ENCODE measurements at places on chromosomes 7 and 10.

GRCh38 chr7:64879800-64880199 lies 23.3 kb upstream of the ZNF273 start:
- no peak for DNase-seq

GRCh38 chr10:118271671-118272070 lies 70.5 kb downstream of the FAM204A start:
- no peak for DNase-seq

DNA sequence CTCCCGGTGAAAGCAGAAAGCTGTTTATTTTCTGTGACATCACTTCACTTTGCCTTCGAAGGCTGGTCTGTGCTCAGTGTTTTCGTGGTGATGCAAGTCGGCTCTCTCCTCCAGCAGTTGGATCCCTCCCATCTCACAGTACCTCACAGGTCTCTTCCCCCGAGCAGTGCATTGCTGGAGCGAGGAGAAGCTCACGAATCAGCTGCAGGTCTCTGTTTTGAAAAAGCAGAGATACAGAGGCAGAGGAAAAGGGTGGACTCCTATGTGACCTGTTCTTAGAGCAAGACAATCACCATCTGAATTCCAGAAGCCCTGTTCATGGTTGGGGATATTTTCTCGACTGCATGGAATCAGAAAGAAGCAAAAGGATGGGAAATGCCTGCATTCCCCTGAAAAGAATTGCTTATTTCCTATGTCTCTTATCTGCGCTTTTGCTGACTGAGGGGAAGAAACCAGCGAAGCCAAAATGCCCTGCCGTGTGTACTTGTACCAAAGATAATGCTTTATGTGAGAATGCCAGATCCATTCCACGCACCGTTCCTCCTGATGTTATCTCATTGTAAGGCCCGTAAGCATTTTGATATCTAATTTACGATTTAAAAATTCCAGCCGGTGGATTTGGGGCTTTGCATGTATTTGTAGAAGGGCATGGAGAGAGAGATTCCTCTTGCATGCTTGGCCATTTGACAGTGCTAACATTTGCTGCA lies at the start of gene LGI1:
Gene LGI1 (plus strand): TSS at position 136 of the 707 bp plus-strand sequence. CDS start 209 bp downstream, at position 345.
- DNase-seq = no peak

- peak; percentile 11 for DNase-seq
Observed at GRCh38 chr10:38025283-38025682, 14.8 kb downstream of the ZNF33A start.

GRCh38 chr7:152521420-152522337 lies 85.9 kb upstream of the KMT2C start:
- DNase-seq = no peak

- no peak for DNase-seq
Observed at GRCh38 chr7:157318015-157318706, 18.6 kb upstream of the DNAJB6 start.

DNA sequence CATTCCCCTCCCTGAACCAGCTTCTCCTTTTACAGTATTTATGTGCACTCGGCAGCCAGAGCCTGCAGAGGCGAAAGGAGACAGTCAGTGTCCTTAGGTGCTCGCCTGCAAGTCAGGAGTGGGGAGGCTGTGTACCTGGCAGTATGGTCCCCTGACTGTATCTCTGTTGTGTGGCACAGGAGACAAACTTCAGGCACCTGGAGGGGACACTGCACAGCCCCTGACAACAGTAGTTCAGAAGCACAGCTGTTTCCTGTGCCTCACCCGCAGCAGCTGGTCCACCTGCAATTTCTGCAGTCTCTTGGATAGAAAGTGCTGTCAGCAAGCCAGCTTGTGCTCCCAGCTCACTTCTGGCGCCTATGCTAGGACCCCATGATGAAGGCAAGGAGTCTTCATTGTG lies 73.4 kb upstream of the LAMB4 start:
- no peak for DNase-seq

DNA sequence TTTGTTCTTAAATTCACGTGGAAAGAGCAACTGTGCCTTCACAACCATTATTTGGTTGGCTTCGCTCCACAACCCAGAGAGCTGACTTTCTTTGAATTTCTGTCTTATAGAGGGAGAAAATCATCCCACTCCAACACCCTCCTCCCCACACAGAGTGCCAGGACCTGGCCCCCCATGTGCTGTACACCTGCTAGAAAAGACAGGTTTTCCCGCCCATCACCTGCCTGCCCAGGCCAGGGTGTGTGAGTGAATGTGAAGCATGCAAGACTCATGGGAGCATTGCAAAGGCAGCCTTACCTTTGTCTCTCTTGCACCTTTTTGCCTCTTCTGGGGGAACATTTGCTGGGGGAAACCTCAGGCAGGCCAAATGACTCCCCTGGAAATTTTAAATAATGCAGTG lies 319.0 kb downstream of the TNS3 start:
- DNase-seq = no peak

GRCh38 chr7:1642291-1642731 lies 27.8 kb upstream of the ELFN1 start:
- DNase-seq = no peak

DNA sequence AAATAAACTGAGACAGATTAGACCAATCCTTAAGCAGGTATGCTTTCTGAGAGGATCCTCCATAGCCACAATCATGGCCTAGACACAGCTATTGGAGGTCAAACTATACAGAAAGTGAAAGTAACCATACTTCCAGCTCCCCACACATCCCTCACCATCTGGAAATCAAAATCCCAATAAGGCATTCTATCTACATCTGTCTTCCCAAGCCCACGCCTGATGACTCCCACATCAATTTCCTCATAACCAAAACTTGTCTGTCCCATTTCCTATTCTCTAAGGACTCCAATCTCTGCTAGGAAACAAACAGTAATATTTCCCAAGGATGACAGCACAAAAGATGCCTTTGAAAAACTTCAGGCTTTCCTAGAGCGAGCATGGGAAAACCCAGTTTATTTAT lies 247.3 kb upstream of the HPS1 start:
- DNase-seq = no peak

DNA sequence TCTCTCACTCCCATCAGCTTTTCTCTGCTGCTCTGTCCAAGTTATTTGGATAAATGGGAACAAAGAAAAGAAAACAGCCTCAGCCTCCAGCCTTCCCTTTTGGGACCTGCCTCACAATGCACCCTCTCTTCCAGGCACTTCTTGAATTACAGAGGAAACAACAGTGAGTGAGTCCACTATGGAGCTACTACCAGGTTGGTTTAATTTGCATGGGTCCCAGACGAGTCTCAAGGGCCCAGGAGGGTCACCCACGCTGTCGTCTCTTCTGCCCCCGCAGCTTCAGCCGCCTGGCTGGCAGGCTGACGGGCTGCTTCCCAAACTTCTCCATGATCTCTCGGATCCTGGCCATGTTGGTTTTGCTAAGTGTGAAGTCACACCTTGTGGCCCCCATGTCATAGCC lies 80.4 kb downstream of the GPR26 start:
- no peak for DNase-seq

DNA sequence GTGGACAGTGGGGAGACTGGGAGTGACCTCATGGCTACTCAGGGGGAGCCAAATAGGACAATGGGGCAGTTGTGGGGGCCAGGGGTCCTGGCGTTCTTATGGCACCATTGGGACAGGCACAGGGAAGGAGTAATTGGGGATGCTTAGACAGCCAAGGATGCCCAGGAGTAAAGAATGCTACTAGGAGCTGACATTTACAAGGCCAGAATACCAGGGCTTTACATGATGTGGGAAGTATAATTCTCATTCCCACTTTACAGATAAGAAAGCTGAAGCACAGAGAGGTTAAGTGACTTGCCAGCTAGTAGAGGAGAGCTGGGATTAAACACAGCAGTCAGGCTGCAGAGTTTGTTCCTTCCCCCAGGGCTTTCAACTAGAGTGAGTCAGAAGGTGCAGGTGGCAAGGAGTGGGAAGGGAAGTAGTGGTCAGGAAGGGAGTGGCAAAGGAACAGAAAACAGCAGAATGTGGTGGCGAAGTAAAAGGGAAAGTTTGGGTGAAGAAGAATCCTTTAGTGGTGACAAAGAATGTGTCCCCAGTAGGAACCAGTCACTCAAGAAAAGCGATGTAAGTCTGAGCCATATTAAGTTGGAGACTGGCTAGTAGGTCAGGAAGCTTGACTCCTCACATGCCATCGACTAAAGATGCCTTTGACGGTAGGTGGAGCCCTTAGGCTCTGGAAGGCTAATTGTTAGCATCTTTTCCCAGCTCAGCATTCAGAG lies 32.8 kb downstream of the CPVL start:
- no peak for DNase-seq

DNA sequence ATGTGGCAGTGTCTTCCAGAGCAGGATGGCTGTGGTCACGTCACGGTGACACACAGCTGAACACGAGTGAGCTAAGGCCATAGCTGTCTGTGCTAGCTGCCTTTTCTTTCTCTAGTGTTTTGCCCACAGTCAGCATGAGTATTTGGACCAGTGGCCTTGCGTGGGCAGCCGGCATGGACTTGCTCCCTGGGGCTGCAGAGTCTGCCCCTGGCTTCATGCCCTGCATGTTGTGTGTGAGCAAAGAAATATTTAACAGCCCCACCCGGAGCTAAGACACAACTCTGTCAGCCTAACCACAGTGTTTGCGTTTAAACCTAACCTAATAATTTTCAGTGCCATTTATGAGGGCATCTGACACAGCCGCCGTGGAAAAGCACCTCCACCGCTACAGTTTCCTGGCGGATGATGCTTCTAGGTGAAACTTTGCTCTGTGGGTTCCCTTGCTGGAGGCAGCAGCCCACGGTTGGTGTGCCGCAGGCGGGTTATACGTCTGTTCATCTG lies 14.6 kb downstream of the CHST12 start:
- DNase-seq = no peak

GRCh38 chr7:93006480-93007095 lies 111.2 kb downstream of the SAMD9 start:
- no peak for DNase-seq

DNA sequence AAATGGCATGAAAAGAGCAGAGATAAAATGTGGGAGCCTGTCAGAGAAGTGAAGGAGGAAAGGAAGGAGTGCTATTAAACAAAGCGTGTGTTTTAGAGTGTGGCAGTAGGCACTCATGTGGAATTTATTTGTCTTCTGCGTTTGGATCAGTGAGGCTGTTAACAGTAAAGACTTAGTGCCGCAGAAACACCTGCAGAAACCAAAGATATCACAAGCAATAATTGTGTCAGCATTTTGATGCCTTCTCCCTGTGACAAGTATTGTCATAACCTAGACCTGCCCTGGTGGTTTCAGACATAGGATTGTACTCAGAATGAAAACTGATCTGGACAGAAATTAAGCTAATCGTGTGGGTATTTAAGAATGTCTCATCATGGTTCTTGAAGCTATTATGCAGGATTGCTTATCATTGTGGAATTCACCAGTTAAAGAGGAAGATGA lies 191.0 kb downstream of the CAMK1D start:
- no peak for DNase-seq

DNA sequence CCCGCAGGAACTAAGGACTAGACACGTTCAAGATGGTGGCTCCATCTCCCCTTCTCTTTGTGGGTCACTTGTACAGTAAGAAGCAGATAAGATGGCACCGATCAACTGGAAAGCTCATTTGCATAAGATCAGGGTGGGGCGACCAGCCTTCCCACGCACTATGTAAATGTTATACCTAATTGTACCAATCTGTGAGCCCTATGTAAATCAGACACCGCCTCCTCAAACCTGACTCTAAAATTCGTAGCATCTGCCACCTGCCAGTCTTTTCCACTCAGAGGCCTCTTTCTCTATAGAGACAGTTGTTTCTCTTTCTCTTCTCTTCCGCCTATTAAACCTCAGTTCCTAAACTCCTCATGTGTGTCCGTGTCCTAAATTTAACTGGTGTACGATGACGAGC lies 324.5 kb downstream of the PHF14 start:
- no peak for DNase-seq

DNA sequence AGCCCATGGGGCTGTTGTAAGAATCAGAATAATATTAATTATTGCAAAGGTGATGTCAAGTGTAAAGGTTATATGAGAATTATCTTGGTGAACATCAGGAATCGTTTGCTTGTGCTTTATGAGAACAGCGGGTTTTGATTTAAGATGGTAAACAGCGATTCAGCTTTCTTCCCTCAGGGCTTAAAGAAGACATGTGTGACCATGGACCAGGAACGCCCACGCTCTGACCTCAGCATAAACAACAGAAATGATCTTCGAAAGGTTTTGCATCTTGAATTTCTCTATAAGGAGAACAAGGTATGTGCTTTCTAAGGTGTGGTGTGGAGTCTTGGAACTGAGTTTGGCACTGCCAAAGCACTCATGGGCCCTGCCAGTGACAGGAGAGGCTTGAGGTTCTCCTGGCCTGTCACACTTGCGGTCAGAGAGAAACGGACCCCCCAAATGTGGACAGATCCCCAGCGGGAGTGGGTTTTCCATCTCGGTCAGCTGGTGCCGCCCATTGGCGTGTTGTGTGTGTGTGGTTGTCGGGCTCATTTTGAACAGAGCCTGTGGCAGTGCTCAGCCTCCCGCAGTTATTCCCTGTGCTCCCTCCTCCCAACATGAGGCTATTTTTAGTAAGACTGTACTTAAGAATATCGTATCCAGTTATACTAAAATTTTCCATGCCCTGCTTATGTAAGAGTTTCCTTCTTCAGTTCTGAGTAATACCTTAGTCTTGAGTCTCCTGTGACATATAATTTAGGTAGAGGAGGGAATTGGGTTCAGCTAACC lies 7.2 kb downstream of the MINDY4 start:
- no peak for DNase-seq

- DNase-seq = no peak
Observed at GRCh38 chr7:143454091-143454680, 10.9 kb downstream of the TAS2R60 start.

GRCh38 chr10:109239371-109239770 lies 683.9 kb downstream of the XPNPEP1 start:
- no peak for DNase-seq

GRCh38 chr7:89002981-89003956 lies 207.7 kb upstream of the TEX47 start:
- DNase-seq = no peak

DNA sequence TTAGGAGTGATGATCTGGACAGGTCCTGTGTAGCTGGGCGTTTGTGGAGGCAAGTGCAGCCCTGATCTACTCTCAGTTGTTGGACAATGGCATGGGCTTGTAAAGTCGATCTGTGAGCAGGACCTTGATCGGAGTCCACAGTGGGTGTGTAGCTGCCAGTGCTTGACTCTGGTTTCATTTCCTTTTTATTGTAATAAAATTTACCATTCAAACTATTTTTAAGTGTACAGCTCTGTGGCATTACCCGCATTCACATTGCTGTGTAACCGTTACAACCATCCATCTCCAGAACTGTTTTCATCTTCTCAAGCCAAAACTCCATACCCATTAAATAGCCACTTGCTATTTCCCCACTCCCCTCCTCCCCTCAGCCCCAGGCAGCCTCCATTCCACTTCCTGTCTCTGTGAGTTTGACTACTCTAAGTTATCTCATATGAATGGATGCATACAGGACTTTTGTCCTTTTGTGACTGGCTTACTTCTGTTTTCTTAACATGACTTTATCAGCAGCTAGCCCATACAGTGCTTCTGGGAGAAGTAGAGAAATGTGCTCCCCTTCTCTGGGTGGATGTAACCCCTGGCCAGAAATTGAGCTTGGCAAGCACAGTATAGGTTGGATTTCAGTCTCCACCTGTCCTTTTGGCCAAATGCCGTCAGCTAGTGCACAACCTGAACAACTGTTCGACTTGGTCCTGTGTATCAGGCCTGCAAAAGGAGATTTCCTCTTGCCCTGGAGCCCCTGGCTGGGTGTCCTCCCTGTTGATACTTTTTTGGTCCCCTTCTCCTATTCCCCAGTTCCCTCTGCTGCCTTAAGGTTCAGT lies 180.0 kb downstream of the LRMDA start:
- peak; percentile 36 for DNase-seq

- no peak for DNase-seq
Observed at GRCh38 chr7:116588641-116589594, 64.1 kb downstream of the CAV1 start.
